Stimulated activated CD4-positive, alpha-beta T cell treated with anti-CD3 and anti-CD28 coated beads, Interleukin-12 subunit alpha, Interleukin-12 subunit beta, amount 100 ng/mL, for 4 hours (primary cell): ENCODE measurements at places on chromosomes 5 and 9.

DNA sequence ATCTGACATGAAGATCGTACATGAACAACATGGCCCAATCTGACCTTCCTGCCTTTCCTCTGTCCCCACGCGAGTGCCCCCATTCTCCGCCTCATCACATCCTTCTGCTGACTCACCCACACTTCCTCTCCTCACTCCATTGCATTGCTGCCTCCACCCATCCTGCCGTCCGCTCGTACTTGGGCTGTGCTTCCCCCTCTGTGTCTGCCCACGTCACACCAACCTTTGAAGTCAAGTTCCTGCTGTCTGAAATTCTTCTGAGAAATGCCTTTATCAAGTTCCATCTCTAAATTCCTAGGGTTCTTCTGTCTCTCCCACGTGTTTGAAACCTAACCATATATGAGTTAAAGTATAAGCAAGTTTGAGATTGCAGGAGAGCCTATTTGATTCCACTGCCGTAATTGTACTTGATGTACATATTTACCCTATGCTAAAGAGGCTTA lies 18.0 kb upstream of the STARD4 start:
- peak; percentile 59 for DNase-seq

DNA sequence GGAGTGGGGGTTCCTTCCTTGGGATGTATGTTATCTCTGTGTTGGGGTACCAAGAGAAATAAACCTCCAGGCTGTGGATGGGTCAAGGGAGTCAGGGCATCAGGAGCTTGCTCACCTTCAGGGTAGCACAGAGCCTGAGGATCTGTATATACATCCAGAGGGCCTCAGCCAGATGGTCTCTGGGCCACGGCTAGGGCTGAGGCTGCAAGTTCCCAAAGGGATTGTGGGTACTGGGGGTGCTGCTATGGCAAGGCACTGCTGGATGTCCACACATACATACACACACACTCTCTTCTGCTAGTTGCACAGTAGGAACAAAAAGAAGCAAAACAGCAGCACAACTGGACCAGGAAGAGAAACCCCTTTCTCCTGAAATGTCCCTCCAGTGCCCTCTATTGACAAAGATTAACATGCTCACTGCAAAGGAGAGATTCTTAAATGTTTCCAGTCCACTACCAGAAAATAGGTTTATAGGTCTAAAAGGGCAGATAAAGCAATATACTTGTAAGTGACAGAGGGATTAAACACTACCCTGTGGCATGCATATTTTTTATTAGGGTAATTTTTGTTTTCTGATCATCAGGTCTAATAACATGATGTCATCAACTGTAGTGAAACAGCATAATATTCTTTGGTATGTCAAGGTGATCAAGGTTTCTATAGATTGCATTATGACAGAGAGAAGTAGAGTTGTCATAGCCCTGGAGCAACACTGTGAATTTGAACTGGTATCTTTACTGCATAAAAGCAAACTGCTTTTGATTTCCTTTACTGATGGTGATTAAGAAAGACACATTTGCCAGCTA lies 56.3 kb upstream of the KCNN2 start:
- DNase-seq: no peak

- DNase-seq: no peak
Observed at GRCh38 chr9:119255116-119255515, 114.1 kb downstream of the BRINP1 start.

- no peak for DNase-seq
Observed at GRCh38 chr5:119313658-119314605, 41.9 kb upstream of the TNFAIP8 start.

GRCh38 chr9:92762781-92763708 lies 1.6 kb downstream of the BICD2 start:
- no peak for DNase-seq

- DNase-seq: no peak
Observed at GRCh38 chr5:164002214-164002613, 496.8 kb downstream of the MAT2B start.

DNA sequence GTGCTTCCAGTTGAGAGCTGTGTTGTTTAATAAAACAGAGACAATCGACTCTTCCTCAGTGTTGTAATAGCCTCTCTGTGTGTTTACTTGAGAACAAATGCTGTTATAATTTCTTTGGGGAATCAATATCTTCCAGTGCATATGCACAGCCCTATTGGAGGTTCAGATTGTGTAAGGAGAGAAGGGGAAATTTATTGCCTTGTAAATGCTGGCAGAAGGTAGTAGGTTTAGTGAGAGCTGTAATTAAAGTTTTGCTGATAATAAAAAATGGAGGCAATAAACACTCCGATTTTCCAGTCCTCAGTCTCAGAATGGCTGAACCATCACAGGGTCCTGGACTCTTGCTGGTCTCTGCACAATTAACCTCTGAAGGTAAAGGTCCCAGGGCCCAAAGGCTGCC lies 128.3 kb downstream of the C5orf15 start:
- no peak for DNase-seq

- no peak for DNase-seq
Observed at GRCh38 chr5:33238826-33239695, 201.7 kb upstream of the TARS1 start.

DNA sequence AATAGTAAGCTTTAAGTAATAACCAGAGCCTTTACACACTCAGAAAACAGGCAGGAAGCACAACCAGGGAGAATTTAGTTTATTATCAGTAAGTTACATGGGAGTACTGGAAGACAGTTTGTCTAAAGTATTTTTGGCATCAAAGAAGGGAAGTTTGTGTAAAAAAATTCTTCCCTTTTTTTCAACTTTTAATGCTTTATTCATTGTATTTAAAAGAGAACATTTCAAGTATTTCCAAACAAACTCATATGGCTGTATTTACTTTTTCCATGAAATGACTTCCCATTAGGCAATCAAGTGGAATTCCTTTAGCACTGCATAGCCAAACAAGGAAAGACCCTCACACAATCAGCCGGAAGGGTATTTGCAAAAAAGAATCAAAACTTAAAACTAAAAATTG lies 26.7 kb downstream of the RNF145 start:
- DNase-seq: no peak

GRCh38 chr9:123251324-123251723 lies 17.1 kb downstream of the STRBP start:
- DNase-seq: no peak

- peak; percentile 19 for DNase-seq
Observed at GRCh38 chr9:2181792-2182191, 166.6 kb downstream of the SMARCA2 start.

- peak; percentile 74 for DNase-seq
Observed at GRCh38 chr5:43484106-43484849, 613 bp upstream of the TMEM267 start.

DNA sequence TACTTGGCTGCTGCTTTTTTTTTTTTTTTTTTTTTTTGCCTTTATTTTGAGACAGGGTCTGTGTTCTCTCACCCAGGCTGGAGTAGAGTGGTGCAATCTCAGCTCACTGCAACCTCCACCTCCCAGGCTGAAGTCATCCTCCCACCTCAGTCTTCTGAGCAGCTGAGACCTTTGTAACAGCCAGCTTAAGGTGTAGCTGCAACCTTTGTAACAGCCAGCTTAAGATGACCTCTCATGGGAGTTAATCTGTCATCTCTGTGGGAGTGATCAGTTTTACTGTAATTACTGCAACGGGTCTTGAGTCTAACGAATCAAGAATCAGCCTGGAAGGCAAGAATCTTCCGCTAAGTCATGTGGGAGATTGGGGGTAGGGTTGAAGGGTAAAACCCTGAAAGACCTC lies 31.6 kb upstream of the SNX2 start:
- DNase-seq: no peak

DNA sequence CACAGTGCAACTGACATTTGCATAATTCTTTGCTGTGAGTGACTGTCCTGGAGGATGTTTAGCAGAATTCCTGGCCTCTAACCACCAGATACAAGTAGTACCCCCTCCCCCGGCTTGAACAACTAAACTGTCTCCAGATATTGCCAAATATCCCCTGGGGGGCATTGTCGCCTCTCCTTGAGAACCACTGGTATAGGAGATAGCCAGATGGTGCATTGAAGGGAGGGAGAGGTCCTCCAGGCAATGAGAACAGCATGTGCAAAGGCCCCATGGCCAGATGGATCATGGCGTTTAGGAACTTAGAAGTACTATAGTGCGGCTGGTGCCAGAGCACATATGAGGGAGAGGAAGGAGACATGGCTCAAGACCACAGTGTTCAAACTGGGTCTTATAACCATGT lies 18.9 kb upstream of the ORM1 start:
- no peak for DNase-seq

GRCh38 chr5:83149671-83150070 lies 72.3 kb downstream of the XRCC4 start:
- DNase-seq: no peak

- no peak for DNase-seq
Observed at GRCh38 chr9:134605351-134605965, 36.1 kb upstream of the COL5A1 start.

- peak; percentile 26 for DNase-seq
Observed at GRCh38 chr9:77455312-77455927, 192.7 kb downstream of the GNA14 start.

- no peak for DNase-seq
Observed at GRCh38 chr9:18989865-18990264, 43.1 kb downstream of the SAXO1 start.

DNA sequence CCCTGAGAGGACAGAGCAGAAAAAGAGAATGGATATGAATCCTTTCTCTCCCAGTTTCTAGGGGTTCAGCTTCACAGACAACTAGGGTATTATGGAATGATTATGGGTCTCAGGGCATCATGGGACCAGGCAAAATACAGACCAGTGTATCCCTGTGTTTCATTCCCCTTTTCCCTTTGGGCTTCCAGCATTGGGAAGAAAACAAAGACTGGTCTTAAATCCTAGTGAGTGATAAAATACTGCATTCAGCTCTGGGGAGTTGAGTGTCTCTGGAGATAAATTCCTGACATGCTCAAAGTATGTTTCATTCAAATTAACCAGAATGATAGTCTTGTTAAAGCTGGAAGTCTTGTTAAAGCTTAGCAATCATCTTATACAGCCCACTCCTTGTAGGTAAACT lies 2.4 kb upstream of the POU4F3 start:
- DNase-seq: no peak

DNA sequence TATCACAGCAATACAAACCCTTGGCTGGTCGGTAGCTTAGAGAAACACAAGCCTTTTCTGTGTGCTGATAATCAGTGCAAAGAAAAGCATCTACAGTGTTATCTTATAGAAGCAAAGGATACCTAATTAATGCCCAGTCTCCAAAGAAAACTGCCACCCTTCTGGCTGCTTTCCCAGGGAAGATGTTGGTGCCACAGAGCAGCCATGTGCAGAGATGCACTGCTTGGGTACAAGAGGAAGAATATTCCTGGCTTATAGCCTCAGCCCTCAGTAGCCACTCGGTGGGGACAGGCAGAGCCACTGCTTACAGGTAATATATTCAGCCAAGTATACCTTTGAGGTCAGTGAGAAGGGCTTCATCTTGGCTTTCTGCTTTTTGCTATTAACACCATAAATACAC lies 185.3 kb downstream of the PCSK1 start:
- no peak for DNase-seq

DNA sequence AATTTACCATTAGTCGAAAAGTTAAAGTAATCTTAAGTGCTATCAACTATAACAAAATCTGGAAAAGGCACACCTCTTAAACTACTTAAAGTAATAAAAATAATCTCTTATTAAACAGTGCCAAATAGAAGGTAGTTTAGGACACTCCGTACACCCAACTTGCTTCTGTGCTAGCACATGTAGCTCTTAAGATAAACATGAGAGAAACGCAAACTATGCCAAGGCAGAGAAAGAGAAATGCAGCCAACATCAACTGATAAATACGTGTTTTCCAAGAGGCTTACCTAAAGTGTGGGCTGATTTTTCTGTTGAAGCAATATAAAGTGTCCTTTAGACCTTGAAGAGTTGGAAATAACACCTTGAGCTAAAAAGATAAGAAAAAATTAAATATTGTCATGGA lies 480.6 kb upstream of the DAB2 start:
- no peak for DNase-seq

DNA sequence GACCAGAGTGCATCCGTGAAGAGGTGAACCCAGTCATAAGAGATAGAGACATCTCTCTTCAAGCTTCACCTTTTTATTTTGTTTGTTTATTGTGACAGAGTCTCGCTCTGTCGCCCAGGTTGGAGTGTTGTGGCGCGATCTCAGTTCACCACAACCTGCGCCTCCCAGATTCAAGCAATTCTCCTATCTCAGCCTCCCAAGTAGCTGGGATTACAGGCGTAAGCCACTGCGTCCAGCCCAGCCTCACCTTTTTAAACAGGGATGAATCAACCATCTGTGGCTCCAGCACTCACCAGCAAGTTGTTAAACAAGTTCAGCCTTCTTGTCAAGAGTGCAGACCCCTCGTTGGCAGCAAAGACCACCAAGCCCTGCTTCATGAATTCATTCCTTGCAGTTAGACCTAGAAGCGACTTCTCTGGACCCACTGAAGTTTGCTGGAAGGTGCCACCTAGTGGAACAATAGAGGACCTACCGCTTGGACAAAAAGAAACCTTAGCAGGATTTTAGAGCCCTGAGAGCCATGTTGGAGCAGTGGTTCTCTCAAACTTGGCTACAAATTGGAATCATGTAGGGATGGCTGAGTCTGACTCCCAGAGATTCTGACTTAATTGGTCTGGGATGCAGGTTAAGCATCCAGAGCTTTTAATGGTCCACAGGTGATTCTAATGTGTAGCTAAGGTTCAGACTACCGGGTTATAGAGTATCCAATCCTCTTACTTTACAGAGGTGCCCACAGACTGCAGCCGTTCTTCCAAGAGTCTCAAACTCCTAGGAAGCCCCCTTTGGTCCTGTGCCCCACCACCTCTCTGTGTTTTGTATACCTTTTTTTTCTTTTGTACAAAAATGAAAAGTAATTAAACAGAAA lies 10.5 kb upstream of the GALNT10 start:
- DNase-seq: no peak

DNA sequence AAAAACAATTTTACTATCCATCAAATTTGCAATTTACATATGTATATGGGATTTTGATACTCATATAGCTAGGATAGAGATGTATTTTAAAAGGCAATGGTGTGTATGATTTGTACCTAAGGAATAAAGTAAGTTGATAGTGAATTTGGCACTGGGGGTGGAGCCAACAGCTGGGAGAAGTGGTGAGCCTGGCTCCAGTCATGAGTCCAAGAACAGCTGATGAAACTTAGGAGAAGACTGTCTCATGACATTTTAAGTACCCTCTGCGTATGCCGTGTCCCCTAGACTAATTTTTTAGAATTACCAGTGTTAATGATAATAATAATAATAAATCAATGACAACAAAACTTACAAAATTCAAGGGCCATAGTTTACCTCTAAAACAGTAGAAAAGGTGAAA lies 181.4 kb downstream of the ADCY2 start:
- no peak for DNase-seq

DNA sequence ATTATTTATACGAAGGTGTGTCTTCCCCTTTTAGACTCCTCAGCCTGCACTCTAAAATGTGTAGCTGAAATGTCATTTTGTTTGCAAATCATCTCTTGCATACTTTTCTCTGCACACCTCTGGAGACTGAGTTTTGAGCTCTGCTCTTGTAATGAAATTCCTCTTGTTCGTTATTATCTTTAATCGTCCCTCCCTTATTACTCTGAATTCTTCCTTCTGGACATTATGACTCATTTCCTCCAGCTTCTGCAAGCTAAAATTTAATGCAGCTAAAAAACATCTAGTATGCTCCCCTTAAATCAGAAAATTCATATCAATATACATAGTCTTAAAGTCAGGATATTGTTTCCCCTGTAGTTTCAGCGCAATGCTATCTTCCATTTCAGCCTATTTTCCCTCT lies 13.5 kb downstream of the ISL1 start:
- DNase-seq: no peak

GRCh38 chr9:85040146-85040545 lies 370.6 kb downstream of the NTRK2 start:
- no peak for DNase-seq
